ENCODE measurements at places on chromosomes 3 and 15.

- no peak for DNase-seq
Observed at GRCh38 chr15:72058585-72058984, 59.4 kb downstream of the MYO9A start.

- no peak for DNase-seq
Observed at GRCh38 chr3:62260655-62261054, 112.7 kb downstream of the FEZF2 start.

GRCh38 chr3:128427175-128427857, 39.4 kb downstream of the DNAJB8 start:
- no peak for DNase-seq

DNA sequence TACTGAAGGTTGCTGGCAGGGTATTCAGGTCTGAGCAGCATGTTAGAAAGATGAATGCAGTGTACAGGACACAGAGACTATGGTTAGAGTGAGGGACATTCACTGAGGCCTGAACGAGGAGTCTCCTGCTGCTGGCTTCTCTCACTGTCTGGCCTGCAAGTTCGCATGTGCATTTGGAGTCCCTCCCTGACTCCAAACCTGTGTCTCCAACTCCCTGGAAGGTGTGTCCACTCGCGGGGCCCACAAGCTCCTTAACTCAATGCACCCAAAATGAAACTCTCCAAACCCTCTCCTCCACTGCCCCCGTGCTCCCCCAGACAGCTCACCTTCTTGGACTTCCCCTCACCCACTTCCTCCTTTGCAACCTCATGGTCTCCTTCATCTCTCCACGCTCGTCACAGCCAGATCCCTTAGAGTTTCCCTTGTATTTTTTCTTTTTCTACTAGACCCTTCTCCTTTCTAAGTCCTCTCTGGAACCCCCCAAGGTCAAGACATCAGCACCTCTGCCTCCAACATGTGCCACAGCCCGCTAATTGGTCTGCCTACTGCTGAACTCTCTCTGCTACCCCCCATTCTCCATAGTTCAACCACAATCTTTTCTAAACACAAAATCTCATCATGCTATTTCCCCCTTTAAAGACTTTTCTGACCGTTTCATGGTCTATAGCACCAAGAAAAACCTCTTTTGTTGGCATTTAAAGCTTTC, 58.3 kb downstream of the HES1 start:
- peak; percentile 47 for DNase-seq

GRCh38 chr3:42631620-42632019, 21.9 kb upstream of the ZBTB47 start:
- no peak for DNase-seq

DNA sequence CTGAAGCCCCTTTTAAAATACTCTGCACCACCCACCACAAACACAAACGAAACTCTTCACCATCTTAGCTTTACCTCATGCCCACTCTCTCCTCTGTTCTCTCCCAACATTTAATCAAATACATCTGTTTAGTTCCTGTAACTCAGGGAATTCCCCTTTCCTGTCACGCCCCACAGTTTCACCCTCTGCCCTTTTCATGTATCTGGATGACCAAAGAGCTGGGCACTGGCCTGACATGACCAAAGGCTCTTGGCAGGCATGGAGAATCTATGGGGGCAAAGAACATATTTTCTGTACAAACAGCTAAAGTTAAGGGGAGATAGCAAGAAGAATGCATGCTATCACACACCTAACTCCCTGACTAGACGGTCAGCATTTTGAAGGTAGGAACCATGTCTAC, 270.0 kb downstream of the TBL1XR1 start:
- no peak for DNase-seq

- no peak for DNase-seq
Observed at GRCh38 chr3:127321371-127321770, 33.5 kb upstream of the PRR20G start.

- no peak for DNase-seq
Observed at GRCh38 chr3:23159929-23160328, 43.2 kb upstream of the UBE2E2 start.

DNA sequence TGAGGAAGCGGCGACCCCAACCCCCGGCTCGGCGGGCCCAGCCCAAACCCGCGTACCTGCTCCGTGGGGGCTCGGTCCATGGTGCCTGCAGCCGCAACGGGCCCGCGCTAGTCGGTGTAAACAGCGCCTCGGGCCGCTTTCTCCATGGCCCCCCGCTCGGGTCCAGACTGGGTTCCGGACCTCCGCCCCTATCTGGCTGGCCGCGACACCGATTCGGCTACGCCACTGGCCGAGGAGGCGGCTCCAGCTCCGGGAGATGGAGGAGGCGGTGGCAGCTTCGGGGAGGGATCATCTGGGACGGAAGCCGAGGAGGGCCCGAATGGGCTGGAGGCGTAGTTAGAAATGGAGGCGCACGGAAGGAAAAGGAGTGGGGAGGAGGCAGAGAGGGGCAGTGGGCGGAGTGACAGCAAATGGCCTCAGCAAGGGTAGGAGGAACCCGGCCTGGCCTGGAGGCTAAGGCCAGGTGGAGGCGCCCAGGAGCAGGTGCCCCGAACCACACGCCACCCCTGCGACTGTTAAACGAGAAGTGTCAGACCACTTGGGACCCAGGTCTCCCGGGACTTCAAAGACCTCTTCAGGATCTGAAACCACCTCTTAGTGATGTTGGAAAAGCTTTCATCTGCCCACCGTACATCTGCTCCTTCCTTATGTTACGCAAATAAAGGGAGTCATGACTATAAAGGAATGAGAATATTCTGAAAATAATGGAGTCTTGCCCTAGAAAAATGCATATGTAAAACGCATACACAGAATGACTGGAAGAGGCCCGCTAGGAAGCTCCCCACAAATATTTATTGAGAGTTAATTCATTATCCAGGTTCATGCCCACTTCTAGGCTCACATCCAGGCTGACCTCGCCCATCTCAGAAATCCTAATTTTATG, at the start of gene SECISBP2L:
SECISBP2L (minus strand) TSS at position 227 of the 883 bp plus-strand sequence; CDS start at position 80, 147 bp downstream.
- DNase-seq: peak; percentile 94
